Mesendoderm (in vitro differentiated cells): ENCODE measurements at places on chromosomes 3 and 15.

- H3K4me3 ChIP-seq: peak within 1 kb of the TSS; percentile 84
- DNase-seq: peak; percentile 100
- H3K4me1 ChIP-seq: no peaks in the 10 kb centered on the region
- H3K27me3 ChIP-seq: no peaks in the 10 kb centered on the region
Measured at GRCh38 chr3:93979850-93980676, at the start of gene ARL13B. ARL13B (plus strand) TSS chr3:93980155; CDS start chr3:93980424, 269 bp downstream.

- H3K27me3 ChIP-seq: no peaks in the 10 kb centered on the region
- no peak overlapping the region for H3K4me3 ChIP-seq
- peak; percentile 78 for DNase-seq
- H3K4me1 ChIP-seq: no peaks in the 10 kb centered on the region
Measured at GRCh38 chr15:57866149-57866736, 159.7 kb downstream of the POLR2M start.

- no peaks in the 10 kb centered on the region for H3K27me3 ChIP-seq
- H3K36me3 ChIP-seq: no peaks in the 10 kb centered on the region
- H3K27ac ChIP-seq: no peak overlapping the region
Measured at GRCh38 chr3:46056686-46057085, 29.4 kb upstream of the XCR1 start.

GRCh38 chr3:48502728-48503168, 1.2 kb downstream of the SHISA5 start:
- no peak overlapping the region for H3K27ac ChIP-seq
- H3K4me1 ChIP-seq: peaks cover 12% of the 10 kb centered on the region
- DNase-seq: no peak

- no peaks in the 10 kb centered on the region for H3K36me3 ChIP-seq
- H3K4me3 ChIP-seq: no peak overlapping the region
- peaks cover 6% of the 10 kb centered on the region for H3K4me1 ChIP-seq
- H3K27ac ChIP-seq: no peak overlapping the region
- no peak for DNase-seq
Measured at GRCh38 chr15:82052751-82053150, 6.9 kb upstream of the MEX3B start.

- no peaks in the 10 kb centered on the region for H3K4me1 ChIP-seq
- H3K27me3 ChIP-seq: no peaks in the 10 kb centered on the region
- no peak for DNase-seq
- H3K27ac ChIP-seq: no peak overlapping the region
- H3K36me3 ChIP-seq: no peaks in the 10 kb centered on the region
Measured at GRCh38 chr3:13219077-13219901, 146.1 kb upstream of the IQSEC1 start.
